ENCODE measurements at places on chromosomes 16 and 17.

DNA sequence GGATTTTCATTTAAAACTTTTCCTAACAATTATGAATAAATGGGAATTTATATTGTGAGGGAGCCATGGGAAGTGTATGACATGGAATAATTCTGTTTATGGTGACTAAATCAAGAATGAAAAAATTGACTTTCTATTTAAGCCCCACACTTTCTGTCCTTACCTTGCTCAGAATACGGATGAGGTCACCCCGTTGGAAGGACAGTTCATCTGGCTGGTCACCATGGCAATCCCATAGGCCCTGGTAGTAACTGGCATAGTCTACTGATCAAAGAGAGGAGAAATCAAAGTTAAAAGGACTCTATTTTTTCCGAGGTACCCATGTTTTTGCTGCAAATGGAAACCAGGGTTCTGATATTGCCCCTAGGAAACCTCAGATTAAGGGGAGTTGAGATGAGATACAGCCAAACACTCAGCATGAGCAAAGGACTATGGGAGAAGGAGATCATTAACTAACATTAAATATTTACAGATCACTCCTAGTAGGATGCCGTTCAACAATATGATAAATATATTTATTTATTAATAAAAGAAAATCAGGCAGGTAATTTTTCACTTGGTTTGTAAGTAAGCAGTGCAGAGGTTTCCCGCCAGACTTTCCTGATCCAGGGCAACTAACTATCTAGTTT, 54.9 kb downstream of the SNX11 start:
- DNase-seq, result no peak

- no peak for DNase-seq
Observed at GRCh38 chr17:72033334-72033733, 87.5 kb upstream of the SOX9 start.

DNA sequence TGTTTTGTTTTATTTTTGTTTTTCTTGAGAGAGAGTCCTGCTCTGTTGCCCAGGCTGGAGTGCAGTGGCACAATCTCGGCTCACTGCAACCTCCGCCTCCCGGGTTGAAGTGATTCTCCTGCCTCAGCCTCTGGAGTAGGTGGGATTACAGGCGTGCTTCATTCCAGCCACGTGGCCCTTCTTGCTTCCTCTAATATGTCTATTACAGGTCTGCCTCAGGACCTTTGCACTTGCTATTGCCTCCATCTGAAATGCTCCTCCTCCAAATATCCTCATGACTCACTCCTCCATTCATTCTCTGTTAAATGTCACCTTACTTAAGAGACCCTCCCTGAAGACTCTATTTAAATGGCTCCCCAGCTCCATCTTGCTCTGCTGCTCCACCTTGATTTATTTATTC, 39.0 kb downstream of the LYRM9 start:
- DNase-seq, result no peak

- no peak for DNase-seq
Observed at GRCh38 chr17:43033948-43034881, 9.2 kb downstream of the RND2 start.

DNA sequence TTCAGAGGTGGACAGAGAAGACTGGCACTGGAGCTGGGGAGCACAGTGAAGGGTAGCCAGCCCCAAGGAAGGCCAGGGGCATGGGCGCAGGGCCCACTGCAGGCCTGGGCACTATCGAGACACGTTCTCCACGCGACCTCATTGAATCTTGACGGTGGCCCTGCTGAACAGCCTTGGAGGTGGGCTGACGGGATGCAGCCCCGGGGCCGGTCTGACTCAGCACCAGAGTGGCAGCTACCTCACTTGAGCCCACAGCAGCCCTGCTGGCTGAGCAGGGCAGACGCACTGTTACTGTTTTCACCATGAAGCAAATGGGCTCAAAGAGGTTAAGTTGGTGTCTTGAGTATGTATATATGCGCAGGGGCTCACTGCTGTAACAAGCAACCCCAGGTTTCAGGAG, 78.8 kb upstream of the FOXF1 start:
- no peak for DNase-seq

DNA sequence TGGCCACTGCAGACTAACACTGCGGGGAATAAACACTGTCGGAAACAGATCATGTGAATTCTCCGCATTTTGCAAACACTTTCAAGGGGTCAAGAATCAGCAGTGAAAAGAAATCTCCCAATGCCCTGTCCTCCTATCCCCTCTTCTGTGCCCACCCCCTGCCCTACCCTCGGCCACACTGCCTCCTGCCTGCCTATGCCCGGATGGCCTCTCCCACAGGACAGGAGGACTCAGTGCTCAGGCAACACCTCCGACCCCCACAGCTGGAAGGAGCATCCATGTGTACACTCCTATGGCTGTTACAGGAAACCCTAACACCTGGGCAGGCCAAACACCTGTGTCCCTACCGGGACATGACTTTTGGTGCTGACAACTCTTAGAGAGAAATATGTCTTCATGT, 24.5 kb downstream of the FBXO31 start:
- no peak for DNase-seq

- DNase-seq, result no peak
Observed at GRCh38 chr17:19321481-19322128, 40.9 kb downstream of the B9D1 start.

GRCh38 chr17:80005360-80006338, 30.0 kb downstream of the TBC1D16 start:
- DNase-seq, result peak; percentile 28

DNA sequence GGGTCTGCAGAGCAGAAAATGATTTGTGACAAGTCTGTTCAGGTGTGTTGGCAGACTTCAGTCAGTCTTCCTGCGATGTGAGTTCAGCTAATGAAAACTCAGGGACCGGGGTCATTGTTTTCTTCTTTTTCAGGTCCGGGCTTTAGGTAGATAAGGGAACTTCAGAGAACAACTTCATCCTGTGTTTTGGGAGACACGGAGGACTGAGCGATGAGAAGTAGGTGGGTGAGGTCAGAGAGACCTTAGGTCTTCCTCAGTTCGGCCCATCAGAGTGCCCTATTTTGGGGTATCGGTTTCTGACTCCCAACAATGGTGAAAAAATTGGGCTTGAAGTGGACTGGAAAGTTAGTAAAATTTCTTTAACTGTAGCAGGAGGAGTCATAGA, 88.9 kb upstream of the ATF7IP2 start:
- no peak for DNase-seq

- no peak for DNase-seq
Observed at GRCh38 chr17:73795730-73796129, 151.5 kb upstream of the SDK2 start.

DNA sequence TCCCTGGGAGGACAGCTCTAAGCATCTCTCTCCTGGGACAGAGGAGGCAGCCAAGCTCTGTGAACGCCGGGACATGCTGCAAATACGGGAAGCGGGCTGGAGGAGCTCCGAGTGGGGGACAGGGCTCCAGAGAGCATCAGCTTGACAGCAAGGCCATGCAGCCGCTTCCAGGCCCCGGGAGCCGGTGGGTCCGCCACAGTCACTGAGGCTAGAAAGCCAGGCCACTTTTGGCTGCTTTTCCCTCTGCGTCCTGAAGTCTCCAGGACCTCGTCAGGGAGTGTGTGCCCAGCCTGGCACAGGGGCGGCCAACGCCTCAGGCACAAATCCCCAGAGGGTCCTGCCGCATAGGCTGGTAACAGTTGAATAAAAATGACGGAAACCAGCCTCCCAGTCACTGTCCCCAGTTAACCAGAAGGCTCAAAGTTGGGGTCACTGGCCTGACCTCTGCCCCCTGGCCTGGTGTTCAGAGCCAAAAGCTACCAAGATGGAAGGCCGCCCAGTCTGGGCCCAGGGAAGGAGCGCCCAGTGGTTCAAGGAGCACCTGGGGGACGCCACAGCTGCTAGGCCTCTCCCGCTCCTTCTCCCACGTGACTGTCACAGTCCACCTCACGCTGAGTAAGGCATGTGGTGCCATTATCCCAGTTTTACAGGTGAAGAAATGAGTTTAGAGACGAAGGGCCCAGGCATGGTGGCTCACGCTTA, 3.2 kb upstream of the TRIM65 start:
- DNase-seq, result no peak

GRCh38 chr17:44759916-44760243, 1.1 kb downstream of the ADAM11 start:
- no peak for DNase-seq

GRCh38 chr17:63601439-63602371, 1.0 kb downstream of the TACO1 start:
- DNase-seq, result no peak

GRCh38 chr16:11788914-11789313, 8.1 kb downstream of the ZC3H7A start:
- DNase-seq, result no peak

- DNase-seq, result no peak
Observed at GRCh38 chr17:54353789-54354525, 531.2 kb downstream of the KIF2B start.

- DNase-seq, result no peak
Observed at GRCh38 chr16:82657239-82657638, 30.5 kb downstream of the CDH13 start.

DNA sequence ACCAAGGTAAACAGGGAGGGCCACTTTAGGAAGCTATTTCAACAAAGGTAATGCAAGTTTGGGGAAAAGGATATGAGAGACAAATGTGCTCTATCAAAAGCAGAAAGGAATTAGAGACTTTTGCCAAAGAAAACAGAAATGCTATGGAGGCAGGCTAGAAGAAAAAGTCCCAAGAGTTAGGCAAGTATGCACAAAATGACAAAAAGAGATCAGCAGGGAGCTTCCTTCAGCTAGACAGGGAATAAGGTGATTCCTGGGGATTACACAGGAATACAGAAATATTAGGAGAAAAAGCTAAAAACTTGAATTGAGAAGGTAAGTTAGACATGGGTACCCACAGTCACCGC, 2.4 kb downstream of the FXR2 start:
- DNase-seq, result no peak

GRCh38 chr17:38608648-38609047, 2.9 kb upstream of the SRCIN1 start:
- no peak for DNase-seq

DNA sequence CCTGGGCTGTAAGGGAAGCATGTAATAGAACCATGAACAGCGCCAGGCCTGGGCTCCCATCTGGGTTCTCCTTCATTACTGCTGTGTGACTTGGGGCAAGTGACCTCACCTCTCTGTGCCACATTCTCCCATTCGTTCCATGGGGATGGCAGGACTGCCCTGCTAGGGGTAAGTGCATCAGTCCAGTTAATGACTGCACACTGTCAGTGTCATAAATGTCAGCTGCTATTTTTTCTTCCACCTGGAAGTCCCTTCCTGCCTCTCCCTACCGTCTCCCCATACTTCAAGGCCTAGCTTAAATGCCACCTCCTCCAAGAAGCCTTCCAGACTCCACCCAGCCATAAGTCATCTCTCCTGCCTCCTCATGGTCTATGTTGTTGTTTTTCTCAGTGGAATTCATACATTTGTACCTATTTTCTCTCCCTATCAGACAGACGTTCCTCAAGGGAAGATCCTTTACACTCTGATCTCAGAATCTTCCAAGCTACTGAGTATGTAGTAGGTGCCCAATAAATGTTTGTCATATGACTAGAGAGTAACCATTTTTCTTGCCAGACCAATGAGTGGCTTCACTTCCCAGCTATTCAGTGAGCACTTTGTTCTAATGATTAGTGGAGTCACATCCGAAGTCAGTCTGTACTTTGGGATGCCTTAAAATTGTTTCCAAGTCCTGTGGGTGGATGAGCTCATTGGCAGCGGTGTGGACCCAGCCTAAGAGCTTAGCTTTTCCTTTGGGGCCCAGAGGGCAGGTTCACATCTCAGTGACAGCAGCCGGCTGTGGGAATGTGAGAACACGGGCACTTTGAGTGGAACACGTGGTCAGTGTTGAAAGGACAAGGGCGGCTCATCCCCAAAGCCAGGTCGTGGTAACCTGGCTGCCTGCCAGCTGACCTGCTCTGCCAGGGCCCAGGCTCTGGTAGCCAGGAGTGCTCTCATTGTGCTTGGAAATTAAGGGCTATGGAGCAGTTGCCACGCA, 147.5 kb upstream of the GSE1 start:
- DNase-seq, result no peak

DNA sequence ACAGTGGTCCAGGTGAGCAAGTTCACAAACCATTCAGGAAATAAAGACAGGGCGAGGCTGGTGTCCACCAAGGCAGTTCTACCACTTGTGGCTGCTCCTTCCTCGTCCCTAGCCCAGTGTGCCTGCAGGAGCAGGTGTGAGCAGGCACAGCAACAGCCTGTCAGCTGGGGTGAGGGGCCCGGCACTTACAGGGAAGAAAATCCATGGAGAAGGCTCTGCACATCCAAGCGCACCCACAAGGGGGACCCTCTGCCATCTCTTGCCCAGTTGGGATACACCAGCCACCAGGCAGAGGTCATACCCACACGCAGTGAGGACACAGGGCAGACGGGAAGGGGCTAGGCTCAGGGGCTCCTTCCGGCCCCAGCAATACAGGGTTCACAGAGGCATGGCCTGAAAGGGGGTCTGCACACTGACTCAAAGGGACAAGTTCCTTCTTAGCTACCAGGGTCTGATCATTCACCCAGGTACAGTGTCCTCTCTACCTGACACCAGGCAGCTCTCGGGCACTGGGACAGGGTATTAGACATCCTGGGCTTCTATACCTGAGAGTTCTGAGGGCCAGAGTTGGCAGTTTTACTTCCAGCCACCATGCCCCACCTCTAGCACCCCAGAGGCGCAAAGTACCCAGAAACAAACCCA, 27.0 kb downstream of the CDIP1 start:
- DNase-seq, result peak; percentile 31

DNA sequence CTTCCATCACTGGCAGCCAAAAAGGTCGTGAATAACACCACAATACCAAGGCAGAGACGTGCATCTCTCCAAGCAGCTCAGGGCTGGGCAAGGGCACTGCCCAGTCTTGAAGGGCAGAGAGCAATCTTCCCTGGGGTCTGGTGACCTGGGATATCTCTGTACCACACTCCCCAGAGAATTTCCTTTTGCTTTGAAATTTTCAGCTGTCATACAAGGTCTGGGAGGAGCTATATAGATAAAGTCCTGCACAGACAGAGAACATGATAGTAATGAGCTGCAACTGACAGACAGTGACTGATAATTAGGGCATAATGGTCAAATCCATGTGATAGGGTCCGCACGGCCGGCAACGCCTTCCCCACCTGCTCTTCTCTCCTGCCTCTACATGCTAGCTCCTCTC, 68.2 kb downstream of the DYNLRB2 start:
- no peak for DNase-seq

DNA sequence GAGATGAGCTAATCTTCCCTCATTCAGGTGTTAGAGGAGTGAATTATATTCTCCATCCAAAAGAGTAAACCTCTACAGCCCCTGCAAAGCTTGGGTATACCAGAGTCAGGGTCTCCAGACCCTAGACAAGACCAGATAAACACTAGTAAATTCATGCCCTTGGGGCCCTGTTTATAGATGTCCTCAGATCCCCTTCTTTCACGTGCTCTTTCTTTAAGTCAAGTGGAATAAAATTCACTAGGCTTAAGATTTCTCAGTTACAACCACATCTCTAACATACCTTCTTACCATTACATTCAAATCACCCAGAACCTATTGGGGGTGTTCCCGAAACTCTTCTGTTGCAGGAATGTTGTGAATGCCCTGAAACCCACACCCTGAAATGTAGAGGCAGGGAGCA, 2.2 kb upstream of the C17orf58 start:
- DNase-seq, result no peak

- DNase-seq, result no peak
Observed at GRCh38 chr16:49193596-49193995, 88.0 kb downstream of the CBLN1 start.

GRCh38 chr16:15773968-15774367, 82.9 kb downstream of the MYH11 start:
- DNase-seq, result no peak
